ENCODE measurements at places on chromosomes 7 and 10.

GRCh38 chr7:38187794-38188440 lies 9.9 kb downstream of the STARD3NL start:
- no peak for DNase-seq

DNA sequence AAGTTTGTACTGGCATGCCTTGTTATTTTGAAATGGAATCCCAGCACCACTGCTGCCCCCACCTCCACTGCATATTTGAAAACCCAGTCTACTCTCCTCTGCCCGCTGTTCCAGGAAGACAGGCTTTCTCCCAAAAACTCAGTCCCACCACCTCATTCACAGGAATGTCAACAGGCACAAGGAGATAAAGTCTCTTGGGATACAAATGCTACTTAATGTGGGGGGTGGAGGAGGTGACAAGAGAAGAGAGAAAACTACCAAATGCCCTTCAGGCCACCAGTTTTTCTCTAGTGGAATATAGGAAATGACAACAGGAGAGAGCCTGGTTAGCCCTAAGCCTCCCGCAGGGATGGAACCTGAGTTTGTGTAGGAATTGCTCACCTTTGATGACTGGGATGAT lies 1.0 kb upstream of the COL13A1 start:
- DNase-seq, result no peak

- DNase-seq, result no peak
Observed at GRCh38 chr7:117116211-117116610, 162.9 kb downstream of the ST7 start.

GRCh38 chr7:112202816-112203215 lies 3.4 kb downstream of the DOCK4 start:
- DNase-seq, result peak; percentile 44

DNA sequence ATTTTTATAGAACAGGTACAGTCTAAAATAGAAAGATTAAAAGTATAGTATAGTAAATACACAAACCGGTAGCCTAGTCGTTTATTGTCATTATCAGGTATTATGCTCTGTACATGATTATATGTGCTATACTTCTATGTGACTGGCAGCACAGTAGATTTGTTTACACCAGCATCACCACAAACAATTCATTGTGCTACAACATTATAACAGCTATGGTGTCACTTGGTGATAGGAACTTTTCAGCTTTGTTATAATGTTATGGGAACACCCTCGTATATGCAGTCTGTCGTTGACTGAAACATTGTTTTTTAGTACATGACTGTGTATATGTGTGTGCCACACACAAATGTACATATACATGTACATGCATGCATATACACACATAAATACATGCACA lies 19.1 kb downstream of the ZNF365 start:
- DNase-seq, result no peak

DNA sequence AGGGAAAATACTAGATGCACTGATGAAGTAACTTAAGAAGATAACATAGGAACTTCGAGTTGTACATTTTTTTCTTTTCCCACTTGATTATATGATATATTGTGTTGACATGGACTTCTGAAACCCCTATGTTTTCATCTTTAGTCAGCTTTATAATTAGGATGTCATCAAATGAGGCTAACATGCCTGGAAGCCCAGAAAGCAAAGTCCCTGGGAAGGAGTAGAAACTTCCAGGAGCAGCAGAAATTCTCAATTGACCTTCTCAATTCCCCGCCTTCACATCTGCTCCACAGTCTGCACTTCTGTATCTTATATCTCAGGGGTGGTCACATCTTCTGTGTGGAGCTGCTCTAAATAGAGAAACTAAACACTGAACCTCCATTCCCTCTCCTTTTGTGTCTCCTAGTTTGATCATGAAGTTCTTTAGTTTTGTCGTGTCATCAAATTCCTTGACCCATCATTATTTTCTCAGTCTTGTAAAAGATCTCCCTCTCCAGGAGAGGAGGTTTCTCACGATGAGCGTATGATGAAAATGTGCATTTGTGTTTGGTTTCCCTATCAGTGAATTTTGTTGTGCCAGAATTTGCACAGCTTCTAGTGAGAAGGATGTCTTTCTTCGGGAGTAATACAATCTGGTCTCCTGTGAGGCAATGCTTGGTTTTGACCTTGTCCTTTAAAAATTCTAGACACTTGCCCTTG lies 303.3 kb downstream of the SUGCT start:
- DNase-seq, result no peak

DNA sequence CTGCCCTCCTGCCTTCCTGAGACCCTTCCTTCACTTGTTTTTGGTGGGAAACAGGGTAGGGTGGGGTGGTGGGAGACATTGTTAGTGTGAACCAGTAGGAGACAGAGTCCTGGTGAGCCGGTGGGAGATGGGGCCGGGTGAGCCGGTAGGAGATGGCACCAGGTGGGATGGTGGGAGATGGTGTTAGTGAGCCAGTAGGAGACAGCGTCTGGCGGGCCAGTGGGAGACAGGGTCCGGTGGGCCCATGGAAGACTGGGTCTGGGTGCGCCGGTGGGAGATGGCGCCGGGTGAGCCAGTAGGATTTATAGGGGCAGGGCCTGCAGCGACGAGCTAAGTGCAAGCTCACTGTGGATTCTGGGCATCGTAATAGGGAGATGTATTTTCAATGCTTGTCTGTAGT lies 116.8 kb downstream of the TRRAP start:
- no peak for DNase-seq

- DNase-seq, result no peak
Observed at GRCh38 chr7:17044861-17045260, 163.1 kb upstream of the AGR3 start.

DNA sequence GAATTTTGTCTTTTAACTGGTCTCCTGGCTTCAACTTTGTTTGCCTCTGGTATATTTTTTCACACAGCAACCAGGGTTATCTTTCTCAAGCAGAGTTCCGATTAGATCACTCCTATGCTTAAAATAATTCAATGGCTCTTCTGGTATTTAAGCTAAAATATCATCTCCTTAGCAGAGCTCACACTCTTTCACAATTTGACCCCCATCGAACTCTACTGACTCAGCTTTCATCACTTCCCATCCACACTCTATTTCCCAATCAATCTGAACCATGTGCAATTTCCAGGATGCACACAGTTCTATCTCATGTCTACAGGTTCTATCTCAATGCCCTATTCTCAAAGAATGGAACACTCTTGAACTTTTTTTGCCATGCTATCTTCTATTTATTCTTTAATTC lies 809.5 kb downstream of the GRID1 start:
- DNase-seq, result no peak

DNA sequence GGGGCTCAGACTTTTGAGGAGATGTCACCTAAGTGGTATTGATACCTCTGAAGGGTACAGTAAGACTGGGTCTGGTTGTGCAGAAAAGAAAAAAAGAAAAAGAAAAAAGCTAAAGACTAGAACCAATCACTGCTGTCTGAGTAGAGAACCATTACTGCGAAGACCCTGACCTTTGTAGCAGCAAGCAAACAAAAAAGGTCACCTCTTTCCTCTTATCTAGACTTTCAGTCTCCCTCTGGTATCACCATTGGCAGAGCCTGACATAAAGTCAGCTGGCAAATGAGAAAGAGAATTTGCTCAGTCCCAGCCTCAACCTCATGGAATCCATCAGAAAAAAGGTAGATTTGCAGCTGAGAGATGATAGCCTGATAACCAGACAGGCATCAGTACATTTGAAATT lies 2.6 kb upstream of the DNTT start:
- no peak for DNase-seq

GRCh38 chr7:55531536-55531935 lies 40.8 kb downstream of the VOPP1 start:
- DNase-seq, result no peak

DNA sequence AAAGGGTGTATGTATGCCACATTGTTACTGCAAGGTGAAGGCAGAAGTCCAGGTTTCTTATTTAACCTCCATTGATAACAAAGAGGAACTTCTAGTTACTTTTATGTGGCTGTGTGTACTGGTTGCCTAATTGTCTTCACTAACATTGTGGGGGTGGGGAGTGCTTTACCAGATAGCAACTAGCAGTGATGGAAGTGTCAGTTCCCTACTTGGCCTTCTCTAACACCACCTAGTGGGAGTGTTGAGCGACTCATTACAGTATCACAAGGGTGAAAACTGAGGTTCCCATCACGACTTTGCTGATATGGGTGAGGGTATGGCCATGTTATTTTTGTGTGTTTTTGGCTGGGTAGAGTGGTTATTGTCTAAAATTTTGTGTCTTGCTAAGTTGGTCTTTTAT lies 274.4 kb downstream of the THSD7A start:
- DNase-seq, result no peak

All from activated CD4-positive, alpha-beta T cell treated with anti-CD3 and anti-CD28 coated beads for 48 hours (primary cell).